ENCODE measurements at places on chromosomes 1 and 21.

GRCh38 chr1:48062353-48062752, 65.2 kb upstream of the TRABD2B start:
- no peak for DNase-seq

DNA sequence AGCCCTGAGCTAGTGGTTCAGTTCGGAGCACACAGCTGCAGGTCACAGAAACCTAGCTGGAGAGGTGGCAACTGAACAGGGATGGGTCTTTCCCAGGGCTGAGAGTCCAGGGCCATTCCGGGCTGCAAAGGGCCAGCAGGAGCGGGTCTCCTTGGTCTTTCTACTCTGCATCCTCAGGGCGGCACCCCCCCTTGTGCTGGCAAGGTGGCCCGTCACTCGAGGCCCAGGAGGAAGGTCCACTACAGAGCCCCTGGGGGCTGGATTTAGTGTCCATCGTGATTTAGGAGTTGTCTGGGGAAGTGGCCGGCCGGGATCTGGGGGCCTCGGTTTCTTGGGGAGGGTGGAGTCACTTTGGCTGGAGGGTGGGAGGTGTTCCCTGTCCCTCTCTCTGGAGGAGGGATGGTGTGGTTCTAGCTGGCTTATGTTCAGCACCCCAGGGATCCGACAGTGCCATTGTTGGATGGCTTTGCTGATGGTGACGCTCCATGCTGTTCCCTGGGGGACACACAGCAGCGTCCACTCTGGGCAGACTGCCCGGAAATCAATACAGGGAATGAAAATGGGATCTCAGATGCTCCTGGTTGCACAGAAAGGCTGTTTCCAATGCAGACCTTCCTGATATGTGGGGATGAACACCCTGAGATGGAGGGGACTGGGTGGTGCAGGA, 64.4 kb downstream of the UMODL1 start:
- DNase-seq, result no peak

DNA sequence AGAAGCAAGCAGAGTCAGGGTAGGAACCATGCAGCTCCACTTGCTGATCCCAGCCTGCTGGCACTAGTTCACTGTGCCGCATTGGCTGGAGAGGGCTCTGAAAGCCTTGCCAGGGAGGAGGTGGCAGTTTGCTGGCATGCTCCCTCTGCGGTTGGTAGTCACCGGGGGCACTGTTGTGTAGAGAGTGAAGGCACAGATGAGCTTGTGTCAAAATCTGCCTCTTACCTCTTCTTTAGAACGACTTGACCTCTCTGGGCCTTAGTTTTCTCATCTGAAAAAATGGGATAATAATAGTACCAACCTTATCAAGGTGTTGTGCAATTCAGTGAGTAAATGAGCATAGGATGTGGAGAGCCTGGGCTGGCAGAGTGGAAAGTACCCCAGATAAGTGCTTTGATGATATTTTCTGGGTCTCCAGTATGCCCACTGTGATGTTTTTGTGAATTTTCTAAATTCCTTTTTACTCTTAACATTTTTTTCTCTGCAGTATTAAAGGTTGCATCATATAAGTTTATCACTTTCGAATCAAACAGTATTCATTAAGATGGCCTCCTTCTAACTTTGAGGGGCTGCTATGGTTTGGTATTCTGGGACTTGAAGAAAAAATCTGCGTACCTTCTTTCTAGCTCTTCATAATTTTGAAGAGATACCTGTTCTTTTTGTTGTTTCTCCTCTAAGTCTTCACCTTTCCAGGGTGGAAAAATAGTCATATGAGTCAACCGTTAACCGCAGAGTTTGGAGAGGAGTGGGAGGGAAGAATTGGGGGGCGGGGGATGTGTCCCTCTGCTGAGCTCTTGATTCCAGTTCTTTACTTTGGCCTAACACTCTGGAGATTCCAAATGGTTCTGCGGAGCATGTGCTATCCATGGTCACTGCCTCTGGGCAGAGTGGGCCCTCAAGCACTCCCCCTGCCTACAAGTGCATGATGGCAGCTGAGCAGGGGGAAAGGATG, 26.8 kb downstream of the SZRD1 start:
- DNase-seq, result no peak

- no peak for DNase-seq
Observed at GRCh38 chr1:26450908-26451307, 18.8 kb downstream of the DHDDS start.

- DNase-seq, result no peak
Observed at GRCh38 chr1:175665616-175666015, 77.8 kb downstream of the TNR start.

DNA sequence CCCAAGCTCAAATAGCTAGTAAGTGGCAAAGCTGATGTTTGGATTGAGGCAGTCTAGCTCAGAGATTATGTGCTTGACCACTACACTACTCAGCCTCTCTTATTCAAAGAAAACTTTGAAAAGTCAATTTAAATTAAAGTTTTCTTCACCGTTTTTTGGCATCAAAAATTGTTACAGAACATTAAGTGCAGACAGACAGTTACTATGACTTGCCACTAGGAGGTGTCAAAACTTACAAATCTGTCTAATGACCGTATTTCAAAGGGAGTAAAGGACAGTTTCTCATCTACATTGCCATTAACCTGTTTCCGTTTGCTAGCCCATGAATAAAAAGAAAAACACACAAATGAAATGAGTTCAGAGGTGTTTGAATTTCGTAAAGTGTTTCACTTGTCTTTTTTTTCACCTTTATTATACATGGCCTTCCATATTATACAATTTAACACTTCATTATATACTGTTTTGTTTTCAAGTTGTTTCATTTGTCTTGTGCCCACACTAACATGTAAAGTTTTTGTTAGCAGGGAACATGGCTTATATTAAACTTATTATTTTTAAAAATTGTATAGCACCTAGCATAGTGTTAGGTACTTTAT, 57.4 kb upstream of the MTF2 start:
- peak; percentile 66 for DNase-seq

DNA sequence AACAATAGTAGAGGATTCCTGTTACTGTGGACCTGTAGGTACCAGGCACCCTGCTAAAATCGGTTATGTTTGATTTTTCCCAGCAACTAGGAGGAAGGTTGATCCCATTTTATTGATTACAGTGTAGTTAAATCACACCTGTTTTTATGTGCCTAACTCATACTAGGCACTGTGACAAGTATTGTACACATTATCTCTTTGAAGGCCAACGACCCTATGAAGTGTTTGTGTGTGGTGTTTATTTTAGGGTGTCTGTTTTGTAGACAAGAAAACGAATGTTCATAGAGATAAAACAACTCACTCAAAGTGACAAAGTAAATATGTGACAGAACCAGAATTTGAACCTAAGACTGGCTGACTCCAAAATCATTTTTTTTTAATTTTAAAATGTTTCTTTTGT, 49.5 kb downstream of the FGGY start:
- no peak for DNase-seq

DNA sequence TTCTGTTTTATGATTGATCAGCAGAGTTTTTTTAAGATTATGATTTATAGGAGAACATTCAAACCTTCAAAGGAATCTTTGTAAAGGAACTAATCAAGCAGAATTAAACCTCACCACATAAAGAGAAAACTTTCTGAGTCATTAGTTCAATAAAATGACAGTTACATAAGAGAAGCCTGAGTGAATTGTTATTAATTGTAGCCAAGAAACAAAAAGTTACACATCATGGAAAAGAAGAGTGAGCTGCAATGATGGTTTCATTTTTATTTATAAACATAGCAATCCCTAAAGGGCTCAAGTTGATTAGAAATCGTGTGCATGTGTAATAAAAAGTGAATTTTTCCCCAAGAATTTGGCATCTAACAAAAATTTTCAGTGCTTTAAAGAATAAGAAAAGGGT, 731.4 kb downstream of the LTN1 start:
- DNase-seq, result no peak

GRCh38 chr1:97034651-97035050, 313.1 kb downstream of the PTBP2 start:
- no peak for DNase-seq

DNA sequence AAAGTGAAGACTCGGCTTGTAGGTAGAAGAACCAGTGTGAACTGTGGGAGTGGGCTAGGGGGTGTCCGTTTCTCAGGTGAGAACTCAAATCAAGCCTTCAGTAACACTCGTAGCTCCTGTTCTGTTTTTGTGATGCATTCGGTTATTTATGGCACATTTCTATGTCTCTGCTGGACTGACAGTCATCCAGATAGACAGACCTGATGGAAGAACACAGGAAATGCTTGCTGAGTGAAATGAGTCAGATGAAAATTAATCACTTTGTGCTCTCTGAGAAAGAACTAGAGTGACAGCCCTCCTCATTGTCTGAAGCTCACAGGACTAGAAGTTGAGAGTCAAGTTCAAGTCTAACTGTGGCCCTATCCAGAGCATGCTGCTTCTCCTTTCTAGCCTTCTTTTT, 360.1 kb upstream of the PLXNA2 start:
- DNase-seq, result peak; percentile 22

GRCh38 chr1:162706606-162707005, 74.3 kb downstream of the DDR2 start:
- no peak for DNase-seq

GRCh38 chr1:32773764-32774463, 43.2 kb downstream of the YARS1 start:
- no peak for DNase-seq

GRCh38 chr1:38235705-38236104, 189.1 kb upstream of the POU3F1 start:
- DNase-seq, result no peak

- no peak for DNase-seq
Observed at GRCh38 chr1:14236097-14236496, 362.4 kb upstream of the KAZN start.

GRCh38 chr1:243943671-243944428, 93.8 kb upstream of the AKT3 start:
- no peak for DNase-seq

GRCh38 chr1:221035662-221036153, 156.5 kb downstream of the HLX start:
- peak; percentile 40 for DNase-seq

DNA sequence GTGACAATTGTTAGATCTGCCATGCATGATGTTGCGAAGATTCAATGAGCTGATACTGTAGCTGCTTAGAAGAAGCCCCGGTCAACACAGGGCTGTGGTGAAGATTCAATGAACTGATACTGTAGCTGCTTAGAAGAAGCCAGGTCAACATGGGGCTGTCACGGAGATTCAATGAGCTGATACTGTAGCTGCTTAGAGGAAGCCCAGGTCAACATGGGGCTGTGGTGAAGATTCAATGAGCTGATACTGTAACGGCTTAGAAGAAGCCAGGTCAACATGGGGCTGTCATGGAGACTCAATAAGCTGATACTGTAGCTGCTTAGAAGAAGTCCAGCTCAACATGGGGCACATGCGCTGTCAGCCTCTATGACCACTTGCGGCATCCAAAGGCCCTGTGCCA, 18.8 kb upstream of the BACE2 start:
- DNase-seq, result no peak

DNA sequence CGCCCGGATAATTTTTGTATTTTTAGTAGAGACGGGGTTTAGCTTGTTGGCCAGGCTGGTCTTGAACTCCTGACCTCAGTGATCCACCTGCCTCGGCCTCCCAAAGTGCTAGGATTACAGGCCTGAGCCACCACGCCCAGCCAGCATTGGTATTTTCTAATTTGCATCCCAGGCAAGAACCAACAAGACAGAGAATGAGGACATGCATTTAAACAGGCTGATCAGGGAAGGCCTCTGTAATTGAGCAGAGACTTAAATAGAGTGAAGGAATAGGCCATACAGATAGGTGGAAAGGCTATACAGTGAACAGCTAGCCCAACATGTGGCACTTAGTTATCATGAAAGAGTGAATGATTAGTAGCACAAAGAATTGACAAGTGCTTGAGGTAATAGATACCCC, 230.4 kb downstream of the SLC35F3 start:
- no peak for DNase-seq

- DNase-seq, result peak; percentile 61
Observed at GRCh38 chr1:203038217-203038741, 12.0 kb downstream of the PPFIA4 start.

DNA sequence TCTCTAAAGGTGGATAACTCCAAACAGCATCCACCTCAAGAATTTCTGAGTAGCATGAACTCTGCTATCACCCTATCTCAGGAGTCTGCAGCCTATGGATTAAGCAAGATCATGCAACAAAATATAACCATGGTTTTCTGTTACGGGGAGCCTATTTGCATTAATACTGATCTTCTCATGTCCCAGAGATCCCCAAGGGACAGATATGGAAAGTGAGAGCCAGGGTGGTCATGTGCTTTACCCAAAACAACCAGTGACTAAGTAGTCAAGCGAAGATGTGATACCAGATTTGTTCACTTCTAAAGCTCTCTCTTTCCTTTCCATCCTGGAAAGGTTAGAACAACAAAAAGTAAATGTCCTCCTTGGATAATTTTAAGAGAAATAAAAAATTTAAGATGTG, 125.1 kb downstream of the PRRX1 start:
- DNase-seq, result no peak

DNA sequence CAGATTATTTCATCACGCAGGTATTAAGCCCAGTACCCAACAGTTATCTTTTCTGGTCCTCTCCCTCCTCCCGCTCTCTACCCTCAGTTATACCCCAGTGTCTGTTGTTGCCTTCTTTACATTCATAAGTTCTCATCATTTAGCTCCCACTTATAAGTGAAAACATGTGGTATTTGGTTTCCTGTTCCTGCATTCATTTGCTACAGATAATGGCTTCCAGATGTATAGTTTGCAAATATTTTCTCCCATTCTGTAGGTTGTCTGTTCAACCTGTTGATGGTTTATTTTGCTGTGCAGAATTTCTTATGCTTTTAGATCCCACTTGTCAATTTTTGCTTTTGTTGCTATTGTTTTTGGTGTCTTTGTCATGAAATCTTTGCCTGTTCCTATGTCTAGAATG, 21.1 kb upstream of the KCNH1 start:
- DNase-seq, result no peak

DNA sequence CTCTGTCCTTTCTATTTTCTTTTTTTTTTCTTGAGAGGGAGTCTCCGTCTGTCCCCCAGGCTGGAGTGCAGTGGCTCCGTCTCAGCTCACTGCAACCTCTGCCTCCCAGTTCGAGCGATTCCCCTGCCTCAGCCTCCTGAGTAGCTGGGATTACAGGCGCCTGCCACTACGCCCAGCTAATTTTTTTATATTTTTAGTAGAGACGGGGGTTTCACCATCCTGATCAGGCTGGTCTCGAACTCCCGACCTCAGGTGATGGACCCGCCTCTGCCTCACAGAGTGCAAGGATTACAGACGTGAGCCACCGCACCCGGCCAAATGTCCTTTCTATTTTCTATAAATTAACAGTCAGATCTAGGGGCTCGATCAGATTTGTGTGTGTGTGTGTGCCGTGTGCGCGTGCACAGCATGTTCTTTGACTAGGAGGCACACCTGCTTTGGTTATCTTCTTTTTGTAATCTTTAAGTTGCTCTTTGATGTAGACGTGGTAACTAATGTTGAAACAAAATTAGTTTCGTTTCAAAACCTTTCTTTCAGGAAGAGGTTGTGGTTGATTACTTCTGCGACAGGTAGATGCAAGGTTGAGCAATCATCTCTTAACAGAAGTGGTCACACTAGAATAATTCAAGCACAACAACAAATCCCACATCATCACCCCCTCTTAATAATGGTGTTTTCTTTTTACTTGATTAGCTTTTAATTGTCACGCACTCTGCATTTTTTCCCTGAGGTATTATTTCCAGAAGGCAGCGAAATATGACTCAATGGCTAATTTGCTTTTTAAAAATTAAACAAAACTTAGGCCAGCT, 779 bp upstream of the DEGS1 start:
- DNase-seq, result no peak

- peak; percentile 95 for DNase-seq
Observed at GRCh38 chr1:226029093-226029496, 30.0 kb upstream of the SDE2 start.
